AG10803 (cell line): ENCODE measurements at places on chromosomes 1 and 21.

- DNase-seq, result peak; percentile 69
Measured at GRCh38 chr1:46527474-46528296, 23.8 kb downstream of the KNCN start.

GRCh38 chr21:36337099-36337509 is 17.1 kb downstream of the MORC3 start:
- DNase-seq, result peak; percentile 54

- peak; percentile 49 for DNase-seq
Measured at GRCh38 chr1:53328009-53328461, at the start of gene LRP8. Gene LRP8 (minus strand): TSS chr1:53328070. CDS start chr1:53327912, 158 bp downstream.

- no peak for DNase-seq
Measured at GRCh38 chr1:211935448-211935970, 99.8 kb downstream of the INTS7 start.

DNA sequence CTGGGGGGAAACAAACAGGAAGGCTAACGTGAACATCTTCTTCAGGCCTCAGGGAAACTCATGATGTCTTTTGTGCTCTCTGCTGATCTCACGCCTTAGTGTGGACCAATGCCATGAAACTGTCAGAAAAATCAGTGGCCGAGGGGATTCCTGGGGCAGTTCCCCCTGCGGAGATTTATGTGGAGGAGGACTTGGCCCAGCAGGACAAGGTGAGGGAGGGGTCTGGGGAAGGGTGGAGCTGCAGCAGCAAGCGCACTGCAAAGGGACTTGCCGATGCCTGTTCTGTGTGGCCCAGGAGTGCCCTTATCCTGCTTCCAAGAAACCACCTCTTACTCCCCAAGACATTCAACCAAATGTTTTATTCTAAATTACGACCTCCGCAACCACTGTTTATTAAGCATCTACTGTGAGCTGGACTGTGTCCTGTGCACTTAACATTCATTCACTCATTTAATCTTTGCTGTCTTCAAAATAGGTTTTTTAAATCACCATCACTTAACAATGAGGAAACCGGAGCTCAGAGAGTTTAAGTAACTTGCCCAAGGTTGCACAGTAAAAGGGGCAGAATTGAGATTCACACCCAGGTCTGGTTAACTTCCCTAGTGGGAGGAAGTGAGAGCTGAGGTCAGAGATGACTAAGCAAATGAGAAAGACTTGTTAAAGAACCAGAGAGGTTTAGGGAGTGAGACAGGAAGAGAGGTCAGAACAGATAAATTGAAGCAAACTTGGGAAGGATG is 49.7 kb downstream of the FHAD1 start:
- DNase-seq, result no peak

GRCh38 chr21:18917622-18918021 is 514.0 kb upstream of the TMPRSS15 start:
- no peak for DNase-seq

- DNase-seq, result no peak
Measured at GRCh38 chr1:119370748-119371147, 2.2 kb downstream of the HAO2 start.

- peak; percentile 27 for DNase-seq
Measured at GRCh38 chr21:35792569-35793305, 267.6 kb downstream of the SETD4 start.

DNA sequence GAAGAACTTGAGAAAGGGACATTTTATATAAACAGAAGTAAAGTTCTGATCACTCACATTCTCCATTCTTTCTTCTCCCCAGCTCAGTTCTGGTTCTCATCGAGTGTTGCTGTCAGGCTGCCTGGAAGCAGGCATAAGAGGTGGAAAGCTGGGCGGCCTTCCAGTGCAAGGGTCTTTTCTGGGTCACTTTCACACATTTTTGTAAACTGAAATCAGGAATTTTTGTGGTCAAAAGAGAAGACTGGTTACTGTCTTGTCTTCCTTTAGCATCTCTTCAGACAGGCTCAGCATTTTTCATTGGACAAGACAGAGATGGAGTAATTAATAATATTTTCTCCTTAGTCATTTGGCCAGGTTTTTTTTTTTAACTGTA is 93.7 kb downstream of the CTH start:
- DNase-seq, result peak; percentile 90
